ENCODE measurements at places on chromosomes 7 and 10.

DNA sequence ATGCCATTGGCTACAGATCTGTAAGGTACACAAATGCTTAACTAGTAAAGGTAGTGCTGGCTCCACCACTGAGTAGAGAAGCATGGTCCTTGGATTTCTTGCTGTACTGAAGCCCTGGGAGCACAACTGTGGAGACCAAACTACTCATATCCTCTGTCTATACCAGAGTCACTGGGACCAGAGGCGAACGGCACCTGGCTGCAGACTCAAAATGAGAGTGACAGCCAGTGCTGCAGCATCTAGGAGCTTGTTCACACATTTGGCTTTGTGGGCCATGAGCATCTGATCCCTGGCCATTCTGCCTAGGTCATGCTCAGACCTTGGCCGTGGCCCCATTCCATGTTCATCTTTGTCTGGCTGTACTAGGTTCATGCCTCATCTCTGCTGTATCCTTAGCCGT, 31.9 kb downstream of the LRRC18 start:
- no peak for DNase-seq

DNA sequence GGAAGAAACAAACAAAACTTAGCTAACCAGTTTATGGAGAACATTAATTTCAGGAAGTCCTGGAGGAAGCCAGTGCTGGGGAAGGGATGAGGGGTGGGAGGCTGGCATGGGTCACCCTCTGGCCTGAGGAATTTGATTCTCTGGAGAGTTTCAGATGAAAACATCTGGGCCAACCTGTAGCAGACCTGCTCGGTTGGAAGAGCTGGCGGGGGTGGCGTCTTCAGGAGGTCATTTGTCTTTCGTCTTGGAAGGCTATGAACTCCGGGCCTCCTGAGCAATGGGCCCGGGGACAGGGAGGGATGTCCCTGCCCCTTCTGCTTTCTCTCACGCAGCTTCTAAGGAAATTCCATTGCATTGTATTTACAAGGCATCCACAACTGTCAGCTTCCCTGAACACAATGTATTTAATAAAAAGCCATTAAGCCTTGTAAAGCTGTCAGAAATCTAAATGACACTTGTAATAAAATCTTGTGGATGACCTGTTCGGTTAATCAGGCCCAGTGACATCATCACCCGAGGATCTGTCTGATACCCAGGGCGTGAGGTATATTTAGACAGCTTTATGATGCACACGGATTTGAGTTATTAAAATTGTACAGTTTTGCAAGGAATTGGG, 250.5 kb downstream of the RAB11FIP2 start:
- no peak for DNase-seq

GRCh38 chr10:70565556-70566514, 36.7 kb downstream of the PRF1 start:
- no peak for DNase-seq

GRCh38 chr7:144768633-144769032, 67.2 kb downstream of the TPK1 start:
- no peak for DNase-seq

- DNase-seq = no peak
Observed at GRCh38 chr7:131735101-131735500, 178.7 kb upstream of the PODXL start.

DNA sequence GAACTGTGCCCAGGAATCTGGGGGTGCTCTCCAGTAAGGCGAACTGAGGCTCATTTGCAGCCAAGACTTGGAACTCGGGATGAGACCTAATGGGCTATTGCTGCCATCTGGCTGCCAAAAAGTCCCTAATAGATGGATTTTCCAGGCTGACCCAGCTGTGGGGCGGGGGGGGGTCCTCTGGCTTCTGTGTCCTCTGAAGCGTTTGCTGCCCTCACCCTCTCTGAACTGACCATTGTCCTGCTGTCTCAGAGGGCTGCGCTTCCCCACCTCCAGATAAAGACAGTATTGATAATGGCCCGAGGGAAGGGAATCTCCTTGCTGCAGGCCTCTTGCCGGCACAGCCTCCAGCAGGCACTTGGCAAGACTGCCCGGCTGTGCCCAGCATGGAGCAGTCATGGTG, 46.6 kb downstream of the CLEC2L start:
- no peak for DNase-seq

GRCh38 chr10:10193848-10194247, 823.8 kb upstream of the CELF2 start:
- no peak for DNase-seq

GRCh38 chr7:134527979-134528371, 608 bp downstream of the AKR1B10 start:
- no peak for DNase-seq

DNA sequence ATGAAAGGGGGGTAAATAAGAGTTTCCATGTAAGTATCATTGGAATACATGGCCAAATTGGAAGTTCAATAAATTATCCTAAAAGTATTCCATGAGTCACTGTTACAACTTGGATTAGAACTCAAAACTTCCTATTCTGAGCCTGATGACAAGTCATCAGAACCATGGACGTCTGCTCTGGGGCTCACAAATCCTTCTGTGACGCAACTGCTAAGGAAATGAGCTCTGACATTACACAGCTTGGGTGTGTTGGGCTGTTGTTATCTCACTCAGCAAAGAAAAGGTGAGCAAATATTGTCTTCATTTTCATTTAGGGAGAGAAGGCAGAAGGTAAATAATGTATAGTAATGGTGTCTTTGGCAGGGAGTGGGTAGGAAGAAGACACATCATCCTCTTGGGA, 214.8 kb upstream of the ADO start:
- DNase-seq = no peak

DNA sequence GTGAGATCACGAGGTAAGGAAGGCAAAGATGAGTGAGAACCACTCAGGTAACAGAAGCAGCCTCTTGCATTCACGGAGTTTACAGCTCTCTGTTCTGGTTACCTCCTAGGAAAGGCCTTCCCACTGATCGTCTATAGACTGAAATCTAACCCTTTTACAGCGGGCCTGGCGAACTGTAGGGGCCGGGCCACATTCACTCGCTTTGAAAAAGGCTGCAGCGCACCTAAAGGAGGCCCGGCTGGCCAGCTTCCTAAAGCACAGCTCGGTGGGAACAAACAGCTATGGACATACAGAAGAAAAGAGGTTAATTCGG, 565 bp downstream of the ATP5MK start:
- peak; percentile 6 for DNase-seq

DNA sequence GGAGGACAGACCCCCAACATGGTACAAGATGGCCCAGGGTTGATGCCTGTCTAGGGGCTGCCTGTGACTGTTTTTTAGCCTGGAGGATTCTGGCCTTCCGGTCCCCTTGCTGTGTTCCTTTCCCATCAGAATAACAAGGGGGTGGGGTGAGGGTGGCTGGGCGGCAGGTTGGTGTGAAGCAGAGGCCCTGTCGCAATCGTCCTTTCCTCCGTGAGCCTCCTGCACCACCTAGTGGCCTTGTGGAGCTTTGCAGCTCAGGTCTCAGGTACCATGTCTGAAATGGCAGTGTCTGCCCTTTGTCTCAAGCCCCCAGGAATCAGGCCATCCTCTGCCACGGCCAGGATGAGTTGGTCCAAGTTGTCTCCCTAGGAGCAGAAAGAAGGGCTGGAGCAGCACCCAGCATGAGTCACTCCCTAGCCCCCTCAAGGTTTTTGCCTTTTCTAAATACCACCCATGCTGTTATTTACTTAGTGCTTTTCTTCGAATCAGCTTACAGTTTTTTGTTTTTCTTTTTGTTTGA, 24.2 kb downstream of the TACR2 start:
- peak; percentile 77 for DNase-seq

DNA sequence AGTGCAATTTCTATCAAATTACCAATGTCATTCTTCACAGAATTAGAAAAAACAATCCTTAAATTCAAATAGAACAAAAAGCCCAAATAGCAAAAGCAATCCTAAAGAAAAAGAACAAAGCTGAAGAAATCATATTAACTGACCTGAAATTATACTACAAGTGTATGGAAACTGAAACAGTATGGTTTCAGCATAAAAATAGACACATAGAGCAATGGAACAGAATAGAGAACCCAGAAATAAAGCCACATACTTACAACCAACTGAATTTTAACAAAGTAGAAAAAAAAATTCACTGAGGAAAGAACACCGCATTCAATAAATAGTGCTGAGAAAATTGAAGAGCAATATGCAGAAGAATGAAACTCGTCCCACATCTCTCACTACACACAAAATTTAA, 142.0 kb upstream of the CHRM2 start:
- DNase-seq = no peak

DNA sequence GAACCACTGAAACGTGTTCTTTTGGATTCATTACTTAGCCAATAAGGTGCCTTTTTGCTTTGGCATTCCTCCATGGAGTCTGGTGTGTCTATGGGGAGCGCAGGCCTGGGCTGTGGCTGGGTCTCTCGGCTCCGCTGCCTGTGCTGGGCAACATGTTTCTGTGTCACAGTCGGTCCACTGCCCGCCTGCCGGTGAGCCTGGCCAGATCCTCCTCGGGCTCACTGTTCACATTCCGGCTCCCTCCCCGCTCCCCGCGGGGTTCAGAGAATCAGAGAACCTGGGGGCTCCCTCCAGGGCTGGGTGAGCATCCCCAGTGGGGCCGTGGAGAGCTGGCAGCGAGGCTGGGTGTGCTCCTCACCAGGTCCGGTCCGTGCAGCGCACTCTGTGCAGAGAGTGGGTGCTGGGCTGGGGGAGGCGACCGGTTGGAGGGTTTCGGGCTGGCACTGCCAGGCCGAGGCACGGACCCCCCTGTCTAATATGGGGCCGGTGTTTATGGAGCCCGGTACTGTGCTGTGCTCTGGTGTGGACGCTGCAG, 70.4 kb downstream of the INPP5A start:
- DNase-seq = no peak

DNA sequence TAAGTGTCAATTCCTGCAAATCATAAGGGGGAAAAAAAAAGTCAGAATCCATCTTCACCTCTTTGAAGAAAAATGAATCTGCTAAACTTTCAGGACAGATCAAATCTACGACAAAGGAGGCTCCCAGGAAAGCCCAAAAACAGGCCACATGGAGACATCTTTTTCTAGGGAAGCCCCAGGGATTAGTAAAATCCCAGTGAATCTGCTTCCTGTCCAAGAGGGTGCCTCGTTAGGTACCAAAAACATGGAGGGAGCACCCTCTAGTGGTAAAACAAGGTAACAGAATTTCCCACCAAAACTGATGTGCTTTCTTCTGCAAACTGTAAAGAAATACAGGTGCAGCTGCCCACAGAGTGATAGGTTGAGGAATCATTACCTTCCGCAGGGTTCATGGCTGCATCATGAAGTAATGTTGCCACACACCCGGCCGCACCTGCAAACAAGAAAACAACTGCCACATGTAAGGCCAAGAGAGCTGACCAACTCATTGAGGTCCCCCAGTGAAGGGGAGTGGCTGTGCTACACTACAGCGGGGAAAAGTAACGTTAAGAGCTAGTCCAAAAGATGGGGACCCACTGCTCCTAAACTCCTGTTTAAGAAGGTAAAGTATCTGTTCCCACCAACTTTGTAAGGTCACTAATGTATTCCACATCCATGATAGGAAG, 7.9 kb downstream of the SLC25A28 start:
- DNase-seq = peak; percentile 23

DNA sequence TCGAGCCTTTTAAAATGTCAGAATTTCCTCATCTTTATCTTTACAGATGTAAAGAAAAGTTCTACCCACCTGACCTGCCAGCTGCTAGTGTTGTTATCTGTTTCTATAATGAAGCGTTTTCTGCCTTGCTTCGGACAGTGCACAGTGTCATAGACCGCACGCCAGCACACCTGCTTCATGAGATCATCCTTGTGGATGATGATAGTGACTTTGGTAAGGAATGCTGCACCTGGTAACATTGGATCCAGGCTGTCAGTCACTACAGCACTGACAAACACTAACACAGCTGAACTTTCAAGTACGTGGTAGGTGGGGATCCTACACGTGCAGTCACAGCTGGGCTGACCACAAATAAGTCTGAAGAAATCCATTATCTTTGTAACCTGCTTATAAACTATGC, 77.6 kb downstream of the GALNT11 start:
- no peak for DNase-seq

DNA sequence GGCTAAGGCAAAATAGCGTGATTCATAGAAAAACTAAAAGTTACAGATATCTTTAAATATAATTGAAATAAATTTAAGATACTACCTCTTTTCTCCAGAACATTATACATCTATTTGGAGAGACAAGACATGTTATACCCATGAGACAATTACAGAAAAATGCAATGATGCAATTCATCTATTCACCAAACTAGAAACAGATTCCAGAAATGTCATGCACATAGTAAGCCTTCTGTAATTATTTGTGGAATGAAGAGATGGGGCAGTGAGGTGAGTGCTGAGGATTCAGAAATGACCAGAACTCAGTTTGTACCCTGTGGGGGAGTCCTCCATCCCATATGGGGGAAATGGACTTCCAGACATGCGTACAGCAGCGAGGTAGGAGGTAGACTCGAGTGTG, 99.4 kb downstream of the MKX start:
- DNase-seq = no peak

- peak; percentile 68 for DNase-seq
Observed at GRCh38 chr10:72320676-72321247, 34.0 kb downstream of the DNAJB12 start.

GRCh38 chr10:31897506-31897905, 31.1 kb downstream of the ARHGAP12 start:
- no peak for DNase-seq
